ENCODE measurements at places on chromosomes 5 and 9.

DNA sequence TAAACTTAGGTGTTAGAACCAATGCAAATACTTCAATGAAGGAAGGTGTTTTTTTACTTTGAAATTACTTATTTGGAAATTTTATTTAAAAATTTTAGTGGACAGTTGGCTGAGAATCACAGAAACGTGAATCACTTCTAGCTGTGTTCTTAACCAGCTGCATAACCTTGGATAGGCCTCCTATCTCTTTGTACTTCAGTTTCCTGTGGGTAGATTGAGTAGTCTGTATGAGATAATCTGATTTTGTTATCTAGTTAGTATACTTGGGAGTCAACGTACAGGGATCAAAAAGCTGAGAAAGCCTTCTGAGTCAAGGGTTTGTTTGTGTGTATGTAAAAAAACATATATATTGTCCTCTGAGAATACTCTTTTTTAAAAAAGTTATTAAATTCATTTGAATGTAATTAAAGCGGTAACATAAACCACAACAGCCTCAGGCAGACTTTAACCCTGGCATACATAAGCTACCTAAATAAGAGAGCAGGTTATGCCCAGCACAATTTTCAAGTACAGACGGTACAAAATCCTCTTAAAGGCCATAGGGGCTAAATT is 38.1 kb upstream of the ZCCHC7 start:
- DNase-seq: no peak

DNA sequence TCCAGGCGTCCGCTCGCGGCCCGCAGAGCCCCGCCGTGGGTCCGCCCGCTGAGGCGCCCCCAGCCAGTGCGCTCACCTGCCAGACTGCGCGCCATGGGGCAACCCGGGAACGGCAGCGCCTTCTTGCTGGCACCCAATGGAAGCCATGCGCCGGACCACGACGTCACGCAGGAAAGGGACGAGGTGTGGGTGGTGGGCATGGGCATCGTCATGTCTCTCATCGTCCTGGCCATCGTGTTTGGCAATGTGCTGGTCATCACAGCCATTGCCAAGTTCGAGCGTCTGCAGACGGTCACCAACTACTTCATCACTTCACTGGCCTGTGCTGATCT is 294 bp downstream of the ADRB2 start:
- DNase-seq: no peak

DNA sequence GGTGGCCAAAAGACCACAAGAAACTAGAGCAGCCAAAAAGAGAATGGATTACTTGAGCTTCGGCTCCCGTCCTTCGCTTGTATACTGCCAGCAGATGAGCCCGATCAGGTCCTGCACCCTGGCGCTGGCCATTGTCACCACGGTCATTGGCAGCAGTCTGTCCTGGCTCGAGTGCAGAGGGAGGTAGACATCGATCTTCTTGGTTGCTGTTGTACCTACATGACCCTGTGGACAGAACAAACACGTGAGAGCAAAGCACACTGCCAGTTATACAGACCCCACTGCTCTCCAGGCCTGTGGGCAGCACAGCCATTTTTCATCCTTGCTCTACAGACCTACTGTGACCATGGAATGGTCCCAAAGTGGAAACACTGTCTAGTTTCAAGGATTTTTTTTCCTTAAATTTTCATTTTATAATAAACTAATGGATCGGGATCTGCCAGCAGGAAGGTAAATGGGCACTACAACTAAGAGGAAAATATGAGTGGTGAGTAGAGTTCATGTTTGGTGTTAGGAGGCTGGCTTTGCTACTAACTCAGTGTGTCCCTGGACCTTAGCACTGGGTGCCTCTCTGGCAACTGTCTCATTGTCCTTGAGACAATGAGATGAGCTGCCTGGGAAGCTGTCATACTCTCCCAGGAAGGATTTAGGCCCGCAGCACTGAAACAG is 121.4 kb downstream of the MAPKAP1 start:
- DNase-seq: no peak

DNA sequence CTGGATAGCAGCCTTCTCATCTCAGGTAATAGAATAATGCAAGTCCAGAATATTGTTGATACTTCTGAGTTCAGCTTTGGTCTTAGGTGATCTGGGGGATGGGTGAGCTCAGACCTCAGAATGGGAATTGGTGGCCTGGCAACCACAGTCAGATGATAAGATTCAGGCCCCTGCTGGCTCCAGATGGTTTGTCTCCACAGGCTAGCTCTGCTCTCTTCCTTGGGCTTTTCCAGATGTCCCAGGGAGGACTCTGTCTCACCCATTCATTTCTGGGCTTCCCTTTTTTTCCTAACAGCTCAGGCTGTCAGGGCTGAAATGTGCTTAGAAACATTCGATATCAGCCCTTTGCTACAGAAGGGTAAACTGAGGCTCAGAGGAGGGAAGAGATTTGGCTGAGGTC is 17.6 kb upstream of the TNFSF15 start:
- no peak for DNase-seq

DNA sequence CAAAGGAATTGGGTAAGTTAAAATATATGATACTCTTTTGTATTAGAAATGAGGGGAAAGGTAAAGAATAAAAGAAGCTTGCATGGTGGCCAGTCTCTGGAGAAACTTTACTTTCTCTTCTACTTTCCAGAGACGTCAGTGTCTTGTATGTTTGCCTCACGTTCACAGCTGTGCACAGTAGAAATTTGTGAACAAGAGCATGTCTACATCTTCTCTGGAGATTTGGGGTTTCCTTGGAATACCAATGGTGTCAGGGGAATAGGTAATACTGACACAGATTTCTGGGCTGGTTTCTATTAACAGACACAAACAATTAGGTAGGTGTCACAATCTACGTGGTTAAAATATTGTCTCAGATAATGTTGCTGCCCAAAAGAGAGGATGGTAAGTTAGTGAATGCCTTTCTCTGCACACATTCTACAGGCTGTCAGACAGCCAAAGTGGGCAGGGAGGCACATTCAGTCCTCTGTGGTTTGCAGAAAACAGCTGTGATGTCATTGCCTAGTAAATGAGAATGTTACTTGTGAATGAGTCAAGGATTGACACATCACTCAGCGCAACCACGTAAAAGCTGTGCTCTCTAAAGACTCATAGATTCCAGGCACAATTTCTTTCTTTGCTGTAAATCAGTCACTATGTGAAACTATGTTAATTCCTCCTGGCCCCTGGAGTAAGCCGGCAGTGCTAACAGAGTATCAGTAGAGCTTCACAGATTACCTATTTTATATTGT is 397.1 kb downstream of the MAN2A1 start:
- no peak for DNase-seq

DNA sequence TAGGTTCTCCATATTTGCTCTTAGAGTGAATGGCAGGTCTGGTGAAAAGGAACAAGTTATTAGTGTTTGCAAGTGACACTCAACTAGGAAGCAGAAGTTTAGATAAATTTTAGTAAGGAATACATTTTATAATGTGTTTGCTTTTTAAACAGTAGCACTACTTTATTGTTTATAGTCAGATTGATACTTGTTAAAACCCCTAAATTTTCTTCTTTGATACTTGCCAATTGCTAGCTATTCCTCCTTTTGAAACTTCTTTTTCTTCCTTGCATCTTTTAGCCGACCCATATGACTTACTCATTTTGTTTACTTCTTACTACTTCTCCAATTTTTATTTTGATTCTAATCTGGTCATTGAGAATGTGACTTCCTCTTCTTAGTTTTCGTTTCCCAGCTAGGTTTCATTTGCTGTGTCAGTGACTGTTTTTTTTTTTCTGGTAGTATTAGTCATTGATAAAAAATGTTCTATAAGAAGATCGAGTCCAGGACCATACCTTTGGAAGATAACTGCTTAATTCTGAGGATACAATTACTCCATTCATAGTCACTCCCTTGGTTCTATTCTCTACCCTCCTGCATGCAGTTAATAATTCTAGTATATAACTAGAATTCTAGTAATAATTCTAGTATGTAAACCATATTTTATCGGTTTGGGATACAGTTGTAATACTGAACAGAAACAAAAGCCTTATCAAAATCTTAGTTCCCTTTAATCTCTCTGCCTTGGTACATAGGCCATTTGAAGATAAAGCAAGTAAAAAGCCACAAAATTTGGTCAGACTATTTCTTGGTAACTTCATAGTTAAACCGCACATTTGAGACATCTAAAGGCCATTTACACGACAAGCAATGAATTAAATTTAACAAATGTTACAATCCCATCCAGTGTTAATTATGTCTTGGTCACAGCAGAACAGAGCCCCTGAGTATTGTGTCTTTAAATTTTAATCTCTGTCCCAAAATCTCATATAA is 2.8 kb upstream of the RICTOR start:
- DNase-seq: no peak

GRCh38 chr9:94768766-94769165 is 42.3 kb downstream of the AOPEP start:
- DNase-seq: no peak

- DNase-seq: no peak
Measured at GRCh38 chr5:9156282-9156681, 389.6 kb downstream of the SEMA5A start.

GRCh38 chr5:389197-389821 is 53.7 kb upstream of the EXOC3 start:
- no peak for DNase-seq

- peak; percentile 50 for DNase-seq
Measured at GRCh38 chr9:27572566-27572917, 739 bp downstream of the C9orf72 start.

GRCh38 chr5:171841984-171842776 is 56.6 kb downstream of the SMIM23 start:
- DNase-seq: no peak

DNA sequence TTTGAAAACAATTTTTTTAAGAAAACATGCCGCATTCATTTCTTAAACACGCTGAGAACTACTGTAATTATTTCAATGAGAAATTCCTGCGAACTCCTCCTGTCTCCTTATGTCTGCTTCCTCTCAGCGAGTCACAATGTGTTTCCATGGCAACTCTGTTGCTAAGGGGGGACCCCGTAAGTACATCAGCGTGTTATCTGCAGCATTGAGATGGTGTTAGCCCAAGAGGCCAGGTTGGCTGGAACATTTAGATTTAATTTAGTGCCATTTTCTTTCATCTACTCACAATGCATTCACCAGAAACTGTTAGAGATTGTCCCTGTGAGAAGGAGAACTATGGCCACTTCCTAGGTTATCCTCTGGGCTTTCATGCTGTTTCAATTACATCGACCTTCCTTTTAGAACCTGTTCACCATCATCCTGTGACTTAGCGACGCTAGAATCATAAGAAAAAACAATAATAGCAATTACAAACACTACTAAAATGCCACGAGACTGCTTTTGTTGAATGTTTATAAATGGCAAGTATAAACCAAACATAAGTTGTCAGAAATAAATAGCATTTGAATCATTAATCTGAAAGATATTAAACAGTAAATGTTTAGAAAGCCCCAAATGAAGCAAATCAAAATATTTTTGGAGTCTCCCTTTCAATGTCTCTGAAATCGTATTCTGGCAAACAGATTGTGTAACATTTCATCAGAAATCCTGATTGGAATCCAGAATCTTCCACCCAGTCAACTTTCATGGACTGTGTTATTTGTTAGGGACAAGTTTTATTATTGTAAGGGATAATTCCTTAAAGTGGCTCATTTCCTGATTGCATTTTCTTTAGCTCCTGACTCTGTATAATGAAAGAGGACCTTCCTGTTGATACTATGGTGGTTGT is 39.7 kb upstream of the SHC3 start:
- DNase-seq: no peak

DNA sequence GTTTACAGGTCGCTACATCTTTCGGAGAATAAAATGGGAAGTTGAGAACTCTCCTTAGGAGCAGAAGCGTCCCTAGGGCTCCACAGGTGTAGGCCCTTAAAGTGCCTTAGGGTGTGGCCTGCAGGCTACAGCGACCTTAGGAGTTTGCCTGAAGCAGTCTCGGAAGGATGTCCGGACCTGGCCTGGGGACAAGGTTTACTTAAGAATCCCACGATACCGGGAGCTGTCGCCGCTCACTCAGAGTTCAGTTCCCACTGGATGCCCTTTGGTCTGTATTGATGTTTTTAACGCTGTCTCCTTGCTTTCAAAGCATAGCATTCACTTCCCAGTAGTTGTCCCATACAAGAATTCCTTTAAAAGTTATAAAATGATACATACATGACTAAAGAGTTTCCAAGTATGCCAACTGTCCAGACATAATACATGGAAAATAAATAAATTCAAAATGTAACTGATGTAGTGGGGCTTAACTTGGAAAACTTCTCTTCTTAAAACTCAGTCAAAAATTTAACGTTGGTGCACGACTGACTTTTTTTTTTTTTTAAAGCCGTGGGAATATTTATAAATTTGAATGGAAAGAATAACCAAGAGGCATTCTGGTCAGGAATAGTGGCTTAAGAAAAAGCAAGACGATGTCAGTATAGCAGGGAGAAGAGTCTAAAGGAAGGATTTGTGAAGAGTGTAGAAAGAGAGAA is 848 bp downstream of the RAD50 start:
- DNase-seq: no peak

DNA sequence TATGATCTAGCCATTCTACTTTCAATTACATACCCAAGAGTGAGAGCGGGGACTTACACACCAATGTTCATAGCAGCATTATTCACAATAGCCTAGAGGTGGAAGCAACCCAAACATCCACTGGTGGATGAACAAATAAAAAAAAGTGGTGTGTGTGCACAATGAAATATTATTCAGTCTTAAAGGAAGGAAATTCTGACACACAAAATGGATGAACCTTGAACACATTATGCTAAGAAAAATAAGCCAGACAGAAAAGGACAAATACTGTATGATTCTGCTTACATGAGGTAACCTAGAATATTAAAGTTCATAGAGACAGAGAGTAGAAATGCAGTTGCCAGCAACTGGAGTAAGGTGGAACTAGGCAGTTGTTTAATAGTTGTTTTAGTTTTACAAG is 22.1 kb downstream of the ETF1 start:
- DNase-seq: no peak

DNA sequence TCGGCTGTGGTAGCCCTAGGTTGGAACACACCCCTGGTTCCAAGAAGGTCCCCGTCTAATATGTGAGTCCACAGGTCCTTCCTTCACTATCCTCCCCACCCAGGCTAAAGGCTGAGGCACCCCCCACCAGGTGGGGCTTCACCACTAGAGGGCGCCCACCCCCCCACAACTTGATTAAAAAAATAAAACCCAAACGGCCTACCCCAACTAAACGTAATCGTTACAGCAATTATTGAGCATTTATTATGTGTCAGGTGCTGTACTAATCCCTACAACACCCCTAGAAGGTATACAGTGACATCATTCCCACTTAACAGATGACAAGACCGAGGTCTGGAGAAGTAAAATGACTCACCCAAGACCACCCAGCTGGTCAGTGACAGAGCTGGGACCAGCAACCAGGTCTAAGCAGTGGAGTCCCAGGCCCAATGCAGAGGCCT is 65.0 kb downstream of the FGF18 start:
- DNase-seq: no peak

Data from effector memory CD4-positive, alpha-beta T cell (primary cell).